ENCODE measurements at places on chromosomes 7 and 10.

- no peak for DNase-seq
Measured at GRCh38 chr7:81236560-81236959, 317.7 kb upstream of the SEMA3C start.

GRCh38 chr10:53276797-53277196 lies 504.2 kb upstream of the MBL2 start:
- no peak for DNase-seq

- no peak for DNase-seq
Measured at GRCh38 chr10:4527281-4527970, 298.6 kb upstream of the AKR1E2 start.

DNA sequence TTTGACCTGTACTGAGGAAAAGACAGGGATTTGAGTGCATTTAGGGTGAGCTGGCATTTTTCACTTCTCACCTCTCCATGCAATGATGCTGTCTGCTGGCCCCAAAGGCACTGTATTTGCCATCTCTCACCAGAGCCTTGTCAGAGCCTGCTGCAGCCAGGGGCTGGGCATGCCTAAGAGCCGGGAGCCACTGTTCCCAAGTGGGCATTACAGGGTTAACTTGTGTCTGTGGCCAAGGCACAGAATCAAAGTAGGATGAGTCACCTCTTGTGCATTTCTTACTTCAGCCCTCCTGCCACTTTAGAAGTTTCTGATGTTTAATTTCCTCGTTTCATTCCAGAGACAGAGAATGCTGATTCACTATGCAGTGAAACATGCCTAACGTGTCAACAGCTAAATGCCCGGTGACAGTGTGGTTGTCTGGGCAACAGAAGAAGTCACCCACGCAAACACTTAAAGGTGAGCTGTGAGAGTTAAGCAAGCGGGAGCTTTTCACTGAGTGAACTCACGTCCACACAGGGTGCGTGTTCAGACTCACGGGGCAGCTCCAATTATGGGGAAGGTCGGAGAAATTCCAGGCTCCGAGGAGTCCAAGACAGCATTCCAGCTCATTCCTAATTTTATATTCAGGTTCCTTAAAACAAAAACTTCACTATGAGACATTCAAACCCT lies 57.1 kb upstream of the IGFBP3 start:
- DNase-seq, result no peak

DNA sequence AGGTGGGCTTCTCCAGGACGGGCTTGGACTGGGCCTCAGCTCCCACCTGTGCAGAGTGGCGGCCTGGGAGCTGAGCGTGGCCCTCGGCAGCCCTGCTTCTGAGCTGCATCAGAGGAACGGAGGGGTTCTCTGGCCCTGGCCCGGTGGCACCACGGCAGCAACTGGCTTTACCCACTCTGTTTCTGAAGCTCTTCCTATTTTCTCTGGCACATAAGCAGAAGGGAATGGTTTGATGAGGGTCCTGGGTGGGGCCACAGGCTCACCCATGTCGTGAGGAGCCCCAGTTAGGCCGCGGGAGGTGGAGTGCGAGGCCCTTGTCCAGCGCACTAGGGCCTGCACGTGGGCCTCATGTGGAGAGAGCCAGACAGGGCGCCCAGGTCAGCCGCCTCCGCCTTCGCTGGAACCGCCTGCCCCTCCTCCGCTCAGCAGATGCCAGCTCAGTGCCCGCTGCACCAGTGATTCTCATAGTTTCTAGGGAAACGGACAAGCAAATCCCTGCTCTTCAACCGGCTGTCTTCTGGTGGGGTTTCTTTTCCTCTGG lies 284.0 kb downstream of the CELF2 start:
- no peak for DNase-seq

GRCh38 chr10:119805702-119806230 lies 66.9 kb downstream of the MCMBP start:
- DNase-seq, result no peak

DNA sequence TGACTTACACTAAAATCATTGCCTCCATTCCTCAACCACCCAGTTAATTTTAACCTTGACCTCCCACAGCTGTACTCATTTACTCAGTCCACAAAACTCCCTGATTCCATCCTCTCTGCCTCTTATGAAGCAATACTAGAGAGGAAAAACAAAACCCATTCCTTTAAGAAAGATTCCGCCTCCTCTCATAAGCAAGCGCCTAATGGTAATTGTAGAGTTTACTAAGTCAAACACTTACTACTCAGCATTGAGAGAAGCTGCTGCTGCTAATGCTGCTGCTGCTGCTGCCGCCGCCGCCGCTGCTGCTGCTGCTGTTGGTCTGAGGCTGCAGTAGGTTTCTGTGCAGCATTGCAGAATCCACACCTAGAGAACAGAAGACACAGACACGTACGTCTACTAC lies 2.1 kb upstream of the ADD3 start:
- no peak for DNase-seq

- no peak for DNase-seq
Measured at GRCh38 chr7:135420786-135421185, 89.1 kb downstream of the CNOT4 start.

- DNase-seq, result no peak
Measured at GRCh38 chr10:126353666-126354065, 34.6 kb downstream of the ADAM12 start.

DNA sequence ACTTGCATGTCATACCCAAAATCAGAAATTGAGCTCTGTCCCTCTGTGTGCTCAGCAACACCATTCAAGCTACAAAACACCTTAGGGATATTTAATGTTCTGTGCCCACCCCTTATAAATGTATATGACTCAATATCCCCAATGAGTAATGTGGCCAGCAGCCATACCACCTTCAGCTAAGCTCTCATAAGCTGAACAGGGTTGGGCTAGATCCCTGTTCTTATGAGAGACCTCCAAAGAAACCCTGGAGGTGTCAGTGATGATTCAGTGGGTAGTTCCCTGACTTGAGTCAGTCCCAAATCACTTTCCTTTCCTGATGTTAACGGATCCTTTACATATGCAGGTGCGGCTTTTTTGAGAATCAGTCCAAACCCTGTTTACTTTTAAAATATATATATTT lies 253.8 kb downstream of the CREB5 start:
- no peak for DNase-seq

GRCh38 chr10:133378251-133379096 lies 588 bp upstream of the PAOX start:
- peak; percentile 83 for DNase-seq

DNA sequence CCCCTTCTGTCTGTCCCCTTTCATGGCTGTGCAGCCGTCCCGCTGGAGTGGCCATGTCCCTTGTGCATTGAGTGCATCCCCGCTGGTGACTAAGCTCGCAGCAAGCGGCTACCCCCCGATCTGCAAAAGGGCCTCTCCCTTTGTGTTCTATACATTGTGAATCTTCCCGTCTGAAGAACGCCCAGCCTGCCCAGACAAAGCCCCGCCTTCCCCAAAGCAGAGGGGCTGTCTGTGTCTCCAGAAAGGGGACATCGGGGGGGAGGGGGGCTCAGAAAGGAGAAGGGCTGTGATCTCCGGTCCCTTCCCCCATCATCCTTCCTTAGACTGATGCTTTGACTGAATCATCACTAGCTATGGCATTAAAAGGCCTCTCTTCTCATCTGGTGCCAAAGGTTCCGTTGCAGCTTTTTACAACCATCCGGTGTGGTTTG lies 11.9 kb downstream of the NPTX2 start:
- DNase-seq, result peak; percentile 47

DNA sequence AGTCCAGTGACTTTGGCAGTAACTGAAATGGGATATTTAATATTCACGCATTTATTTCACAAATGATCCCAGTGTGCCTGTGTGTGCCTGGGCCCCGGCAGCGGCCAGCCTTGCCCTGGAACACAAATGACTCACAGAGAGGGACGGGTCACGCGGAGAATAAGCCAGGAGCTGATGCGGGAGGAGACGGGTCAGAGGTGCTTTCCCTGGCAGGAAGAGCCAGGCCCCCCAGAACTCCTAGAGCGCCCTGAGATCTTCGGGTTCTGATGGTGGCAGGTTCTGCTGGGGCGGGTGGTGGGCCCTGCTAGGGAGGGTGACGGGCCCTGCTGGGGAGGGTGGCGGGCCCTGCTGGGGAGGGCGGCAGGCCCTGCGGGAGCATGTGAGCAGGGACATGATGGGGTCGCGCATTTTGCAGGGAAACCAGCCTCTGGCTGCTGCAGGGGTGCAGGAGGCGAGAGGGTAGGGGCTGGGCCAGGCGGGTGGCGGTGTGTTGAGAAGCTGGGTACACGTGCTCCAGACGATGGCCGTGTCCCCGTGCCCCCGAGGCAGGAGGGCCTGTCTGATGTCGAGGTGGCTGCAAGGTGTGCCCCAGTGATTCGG lies 84.2 kb upstream of the DIP2C start:
- DNase-seq, result no peak

DNA sequence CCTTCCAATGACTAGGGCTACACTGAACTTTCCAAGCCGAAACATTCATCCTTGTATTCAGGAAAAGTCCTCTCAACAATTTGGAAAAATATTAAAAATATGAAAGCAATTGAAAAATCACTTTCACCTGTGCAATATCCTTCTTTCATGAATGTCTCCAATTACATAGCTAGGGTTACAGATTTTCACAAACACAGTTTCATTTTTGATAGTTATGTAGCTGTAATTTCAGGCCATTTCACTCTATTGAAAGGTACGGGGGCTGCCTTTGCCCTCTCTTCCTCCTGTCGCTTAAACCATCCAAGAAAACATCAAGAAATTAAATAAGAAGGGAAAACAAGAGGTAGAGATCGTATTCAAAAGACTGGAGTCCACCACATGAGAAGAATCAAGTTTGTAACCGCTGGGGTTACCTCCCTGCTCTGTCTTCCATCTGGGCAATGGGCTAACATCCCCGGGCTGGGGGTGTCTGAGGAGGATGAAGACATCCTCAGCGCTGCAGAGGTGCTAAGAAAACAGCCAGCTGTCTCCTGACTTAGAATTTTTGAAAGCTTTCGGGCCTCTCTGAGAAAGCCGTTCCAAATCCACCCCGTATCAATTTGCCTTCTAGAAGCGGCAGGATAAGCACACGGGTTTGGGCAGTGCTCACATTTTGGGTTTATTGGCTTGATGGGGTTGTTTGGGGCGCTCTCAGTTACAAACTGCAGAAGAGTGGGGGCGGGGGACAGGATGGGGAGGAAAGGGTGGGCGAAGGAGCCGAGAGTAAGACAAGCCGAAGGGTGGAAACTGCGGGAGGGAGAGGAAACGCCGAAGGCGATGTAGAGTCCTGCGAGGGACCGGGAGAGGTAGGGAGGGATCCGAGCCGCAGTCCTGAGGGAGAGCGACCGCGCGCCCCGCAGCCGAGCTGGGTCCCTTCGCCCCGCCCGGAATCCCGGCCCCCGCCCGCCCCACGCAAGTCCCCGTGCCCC lies 24.3 kb upstream of the VAX1 start:
- DNase-seq, result no peak

GRCh38 chr10:114663626-114664025 lies 5.6 kb upstream of the ABLIM1 start:
- DNase-seq, result no peak

DNA sequence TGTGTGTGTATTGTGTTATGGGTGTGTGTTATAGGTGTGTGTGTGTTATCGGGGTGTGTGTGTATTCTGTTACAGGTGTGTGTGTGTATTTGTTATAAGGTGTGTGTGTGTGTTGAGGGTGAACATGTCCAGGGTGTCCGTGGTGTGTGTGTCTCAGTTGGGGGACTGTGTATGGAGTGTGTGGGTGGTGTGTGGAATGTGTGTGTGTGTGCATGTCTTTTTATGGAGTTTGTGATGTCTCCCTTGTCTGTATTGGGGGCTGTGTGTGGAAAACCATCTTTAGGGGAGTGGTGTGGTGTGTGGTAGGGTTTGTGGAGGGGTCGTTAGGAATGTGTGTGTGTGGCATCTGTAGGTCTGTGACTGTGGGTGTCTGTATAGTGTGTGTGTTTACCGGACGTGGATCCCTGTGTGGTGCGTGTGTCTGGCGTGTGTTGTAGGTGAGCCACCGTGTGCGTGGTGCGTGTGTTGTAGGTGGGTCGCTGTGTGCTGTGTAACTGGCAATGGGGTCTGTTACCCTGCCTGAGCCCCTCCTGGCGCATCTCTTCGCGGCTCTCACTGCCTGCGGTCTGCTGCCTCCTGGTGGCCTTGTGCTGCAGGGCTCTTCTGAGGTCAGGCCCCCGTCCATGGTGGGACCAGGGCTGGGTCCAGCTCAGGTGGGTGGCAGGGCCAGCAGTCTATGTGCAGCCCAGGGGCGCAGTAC lies 61.7 kb downstream of the PALD1 start:
- DNase-seq, result no peak

GRCh38 chr10:4333459-4333894 lies 492.5 kb upstream of the AKR1E2 start:
- DNase-seq, result no peak

GRCh38 chr10:109624939-109625338 lies 298.4 kb downstream of the XPNPEP1 start:
- DNase-seq, result no peak

GRCh38 chr10:59362959-59363381 lies 621 bp upstream of the FAM13C start:
- peak; percentile 71 for DNase-seq

DNA sequence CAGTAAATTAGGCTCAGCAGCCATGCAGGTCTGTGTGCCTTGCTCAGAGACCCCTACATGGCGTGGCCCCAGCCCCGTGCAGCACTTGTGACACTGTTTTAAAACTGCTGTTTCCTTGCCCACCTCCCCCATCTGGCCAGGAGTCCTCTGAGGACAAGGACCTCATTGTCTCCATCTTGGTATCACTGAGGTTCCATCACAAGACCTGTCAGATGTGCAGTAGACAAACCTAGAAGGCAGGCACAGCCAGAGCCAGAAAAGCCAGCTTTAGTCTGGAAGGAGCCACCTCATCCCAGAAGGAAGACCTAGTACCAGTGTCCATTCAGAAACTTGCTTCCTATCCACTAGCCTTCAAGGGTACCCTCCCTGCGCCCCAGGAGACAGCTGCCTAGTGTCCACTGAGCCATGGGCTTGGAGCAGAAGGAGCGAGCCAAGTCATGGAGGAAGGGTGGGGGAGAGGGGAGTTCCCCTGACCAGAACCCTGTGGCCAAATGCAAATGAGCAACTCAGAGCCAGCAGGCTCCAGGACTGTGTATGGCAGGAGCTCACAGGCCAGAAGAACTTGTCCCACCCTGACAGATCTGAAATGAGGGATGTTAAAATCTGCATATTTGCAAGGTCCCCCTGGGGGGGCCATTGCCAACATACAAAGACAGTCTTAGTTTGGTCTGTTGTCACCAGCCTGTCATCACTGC lies 176.1 kb downstream of the SH3PXD2A start:
- no peak for DNase-seq

DNA sequence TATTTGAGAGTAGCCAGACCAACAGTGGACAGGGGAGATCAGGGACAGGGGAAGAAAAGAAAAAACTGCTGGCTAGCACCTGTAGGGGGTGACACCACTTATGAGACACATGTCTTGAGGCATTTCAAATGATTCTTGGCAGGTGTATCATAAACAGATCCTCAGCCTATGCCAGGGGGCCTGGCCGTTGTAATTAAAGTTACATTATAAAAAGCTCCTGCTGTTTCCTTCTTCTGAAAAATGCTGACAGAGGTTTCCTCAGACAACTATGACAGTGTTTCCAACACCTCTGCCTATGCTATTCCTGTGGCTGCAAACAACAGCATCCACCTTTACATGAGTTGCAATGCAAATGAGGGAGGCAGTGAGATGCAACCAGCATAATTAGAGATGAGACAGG lies 281.0 kb upstream of the PTER start:
- no peak for DNase-seq
